Stimulated activated CD8-positive, alpha-beta memory T cell treated with anti-CD3 and anti-CD28 coated beads, Interleukin-4, amount 100 ng/mL, for 1 hour (primary cell): ENCODE measurements at places on chromosomes 4 and X.

GRCh38 chrX:7055386-7056137, 92.0 kb upstream of the STS start:
- DNase-seq, result no peak

DNA sequence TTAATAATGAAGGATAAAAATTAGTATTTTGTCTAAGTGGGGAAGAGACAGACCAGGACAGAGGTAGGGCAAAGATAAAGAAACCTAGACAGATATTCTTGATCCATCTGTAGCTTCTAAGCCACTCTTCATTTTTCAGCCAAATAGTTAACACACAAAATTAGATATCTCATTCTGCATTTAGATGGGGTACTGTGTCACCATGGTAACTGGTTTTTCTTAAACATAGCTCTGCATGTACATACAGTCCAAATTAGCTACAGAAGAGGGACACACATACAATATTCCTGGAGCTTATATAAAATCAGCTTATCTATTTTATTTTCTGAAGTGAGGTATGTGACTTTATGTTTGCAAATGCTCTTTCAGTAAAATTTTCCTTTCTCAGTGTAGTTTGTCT, 393.7 kb downstream of the PPP3CA start:
- DNase-seq, result no peak

GRCh38 chrX:25527596-25527995, 511.8 kb upstream of the ARX start:
- no peak for DNase-seq

- no peak for DNase-seq
These were observed 49.2 kb downstream of the WDFY3 start for GRCh38 chr4:84917086-84917821.

GRCh38 chr4:184536065-184536880, 61.9 kb upstream of the IRF2 start:
- no peak for DNase-seq

- no peak for DNase-seq
These were observed 52.2 kb upstream of the SOD3 start for GRCh38 chr4:24743206-24743605.

DNA sequence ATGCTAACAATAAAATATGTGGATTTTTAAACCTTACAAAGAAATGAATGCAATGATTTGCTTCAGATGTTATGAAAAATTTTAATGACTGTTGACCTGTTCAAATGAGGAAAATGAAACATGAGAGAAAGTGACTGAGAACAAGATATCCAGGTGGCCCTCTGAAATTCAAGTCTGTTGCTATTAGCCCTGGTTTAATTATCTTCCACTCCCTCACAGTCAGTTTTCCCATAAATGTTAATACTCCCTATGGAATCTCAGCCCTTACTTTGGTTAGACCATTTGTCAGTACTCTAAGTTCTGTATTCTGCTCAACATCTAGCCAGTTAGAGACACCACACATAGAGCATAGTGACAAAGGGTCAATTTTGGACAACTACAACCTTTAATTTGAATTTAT, 327.8 kb downstream of the PDGFC start:
- DNase-seq, result no peak

DNA sequence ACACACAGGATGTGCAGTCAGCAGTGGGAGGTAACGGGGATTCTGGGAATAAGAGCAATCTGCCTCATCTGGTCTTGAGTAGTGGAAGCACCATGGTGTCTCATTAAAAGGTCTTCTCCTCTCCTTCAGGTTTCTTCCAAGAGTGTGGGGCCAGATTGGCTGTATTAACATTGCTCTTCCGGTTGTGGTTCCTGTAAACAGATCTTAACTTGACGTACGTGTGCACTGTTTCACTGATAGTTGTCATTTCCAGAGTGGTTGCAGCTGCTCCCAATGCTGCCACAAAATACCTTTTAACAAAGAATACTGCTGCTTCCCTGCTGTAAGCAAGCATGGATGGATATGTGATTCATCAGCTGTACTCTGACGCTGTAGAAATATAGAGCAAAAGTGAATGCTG, 1443.4 kb upstream of the TENM3 start:
- no peak for DNase-seq

- DNase-seq, result no peak
These were observed 27.5 kb downstream of the SETD7 start for GRCh38 chr4:139528377-139529005.

GRCh38 chrX:81259714-81260395, 58.0 kb downstream of the SH3BGRL start:
- DNase-seq, result no peak

- DNase-seq, result no peak
These were observed 105.0 kb downstream of the RAB28 start for GRCh38 chr4:13378973-13379759.

DNA sequence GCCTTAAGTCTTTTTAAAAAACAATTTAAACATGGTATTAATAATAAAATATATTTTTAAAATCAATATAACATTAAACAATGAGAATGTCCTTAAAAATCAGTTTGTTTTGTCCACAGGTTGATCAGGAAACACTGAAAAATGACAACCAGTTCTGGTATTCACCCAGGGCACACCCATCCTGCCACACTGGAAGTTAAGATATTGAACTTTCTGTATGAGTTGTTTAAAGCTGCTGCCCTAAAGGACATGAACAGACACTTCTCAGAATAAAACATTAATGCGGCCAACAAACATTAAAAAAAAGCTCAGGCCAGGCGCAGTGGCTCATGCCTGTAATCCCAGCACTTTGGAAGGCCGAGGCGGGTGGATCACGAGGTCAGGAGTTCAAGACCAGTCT, 15.0 kb upstream of the HOPX start:
- no peak for DNase-seq

- no peak for DNase-seq
These were observed at the start of gene PROM1 for GRCh38 chr4:16083241-16084191. PROM1 (minus strand) TSS chr4:16084023; CDS start chr4:16075906, 8,117 bp downstream.

DNA sequence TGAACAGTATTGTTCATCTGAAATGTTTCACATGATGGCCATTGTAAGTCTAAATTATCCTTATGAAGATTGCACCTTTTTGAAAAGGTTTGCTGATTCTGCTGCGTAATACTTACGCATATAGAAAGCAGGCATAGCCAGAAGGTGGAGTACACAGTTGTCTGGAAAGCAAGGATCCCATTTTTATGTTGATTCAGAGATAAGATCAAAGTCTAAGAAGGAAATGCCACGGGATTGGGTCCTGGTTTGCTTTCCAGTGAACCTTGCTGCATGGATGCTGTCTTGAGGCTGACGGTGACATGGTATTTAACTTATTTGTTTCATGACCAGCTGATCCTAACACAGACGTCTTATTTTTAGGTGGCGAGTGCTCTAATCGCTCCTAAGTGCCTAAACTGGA, 15.5 kb downstream of the MAGEA9B start:
- DNase-seq, result no peak

- no peak for DNase-seq
These were observed 84.4 kb downstream of the HTRA3 start for GRCh38 chr4:8353912-8354453.

- no peak for DNase-seq
These were observed 631 bp downstream of the EVC start for GRCh38 chr4:5711479-5712184.

GRCh38 chr4:66855956-66856355, 689.3 kb downstream of the CENPC start:
- DNase-seq, result no peak

DNA sequence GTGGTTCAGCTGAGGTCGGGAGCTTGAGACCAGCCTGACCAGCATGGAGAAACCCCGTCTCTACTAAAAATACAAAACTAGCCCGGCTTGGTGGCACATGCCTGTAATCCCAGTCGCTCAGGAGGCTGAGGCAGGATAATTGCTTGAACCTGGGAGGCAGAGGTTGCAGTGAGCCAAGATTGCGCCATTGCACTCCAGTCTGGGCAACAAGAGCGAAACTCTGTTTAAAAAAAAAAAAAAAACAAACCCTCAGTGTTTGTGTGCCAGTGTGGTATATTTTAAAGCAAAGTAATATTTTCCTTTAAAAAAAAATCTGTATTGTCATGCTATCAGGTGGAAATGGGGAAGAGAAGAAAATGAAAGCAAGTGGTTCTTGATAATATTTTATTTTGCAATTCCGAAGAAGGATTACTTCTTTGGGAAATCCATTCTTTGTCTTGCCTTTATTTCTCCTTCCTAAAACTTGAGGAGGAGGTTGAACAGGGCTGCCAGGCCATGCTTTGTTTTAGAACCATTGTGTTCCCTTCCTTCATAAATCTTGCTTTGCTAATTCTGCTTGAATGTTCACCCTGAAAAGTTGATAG, 14.4 kb downstream of the ALG13 start:
- DNase-seq, result no peak

DNA sequence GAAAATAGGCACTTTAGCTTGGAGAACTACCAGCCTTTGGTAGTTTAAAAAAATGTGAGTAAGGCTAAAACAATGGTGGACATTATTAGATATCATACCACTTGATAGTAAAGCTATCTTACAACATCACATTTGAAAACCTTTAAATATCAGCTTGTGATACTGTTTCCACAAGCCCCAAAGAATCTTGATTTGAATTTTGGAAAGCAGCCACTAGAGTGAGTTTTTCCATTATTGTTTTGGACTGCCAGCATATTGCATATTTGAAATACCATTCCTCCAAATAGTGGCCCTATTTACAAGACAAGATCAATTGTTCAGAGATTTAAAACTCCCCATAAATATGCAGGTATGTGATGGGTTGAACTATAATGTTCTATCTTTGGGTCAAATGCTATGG, 303.0 kb upstream of the PRPS2 start:
- no peak for DNase-seq

GRCh38 chr4:10761903-10762302, 77.3 kb upstream of the CLNK start:
- DNase-seq, result no peak

DNA sequence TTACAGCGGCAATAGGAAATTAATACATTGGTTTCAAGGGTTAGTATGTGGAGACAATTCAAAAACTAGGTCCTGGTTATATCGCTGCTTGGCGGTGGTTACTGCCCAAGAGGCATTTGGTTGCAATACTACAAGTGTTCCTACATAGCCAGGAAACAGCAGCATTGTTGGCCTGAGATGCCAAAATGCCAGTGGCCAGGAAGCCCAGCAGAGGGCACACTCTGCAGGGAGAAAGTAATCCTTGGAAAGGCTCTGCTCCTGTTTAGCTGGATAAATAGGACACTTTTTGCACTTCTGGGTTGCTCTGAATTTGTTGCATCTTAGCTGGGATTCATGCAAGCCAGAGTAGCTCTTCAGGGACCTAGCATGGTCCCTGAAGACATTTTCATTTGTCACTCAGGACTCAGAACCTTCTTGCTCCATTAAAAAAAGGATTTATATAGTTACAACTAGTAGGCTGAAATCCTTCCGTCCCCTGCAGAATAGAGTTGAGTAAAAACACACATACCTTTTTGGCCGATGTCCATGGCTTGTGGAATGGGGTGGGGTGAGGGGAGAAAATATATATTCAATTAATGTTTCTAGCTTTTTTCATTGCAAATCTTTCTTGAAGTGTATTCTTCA, 8.1 kb upstream of the GPR119 start:
- DNase-seq, result no peak

- no peak for DNase-seq
These were observed 655.0 kb downstream of the GRXCR1 start for GRCh38 chr4:43547561-43547960.

GRCh38 chr4:125432078-125432477, 117.3 kb downstream of the FAT4 start:
- no peak for DNase-seq

DNA sequence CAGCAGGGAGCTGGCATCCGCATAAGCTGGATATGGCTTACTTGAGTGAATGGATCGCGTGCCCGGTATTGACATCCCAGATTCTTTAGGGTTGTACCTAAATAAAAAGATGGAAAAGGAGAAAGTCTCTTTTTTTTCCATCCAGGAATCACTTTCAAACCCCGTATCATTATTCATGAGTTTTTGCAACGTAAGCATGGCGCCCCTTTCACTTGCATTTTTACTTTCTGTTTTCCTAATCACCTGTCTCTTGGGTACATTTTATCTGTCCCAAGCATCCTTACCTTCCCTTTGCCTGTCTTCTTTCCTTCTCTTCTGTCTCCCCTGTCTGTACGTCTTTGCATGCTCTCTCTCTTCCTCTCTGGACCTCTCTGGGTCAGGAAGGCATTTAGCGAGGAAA, 128.6 kb downstream of the CPE start:
- DNase-seq, result no peak

DNA sequence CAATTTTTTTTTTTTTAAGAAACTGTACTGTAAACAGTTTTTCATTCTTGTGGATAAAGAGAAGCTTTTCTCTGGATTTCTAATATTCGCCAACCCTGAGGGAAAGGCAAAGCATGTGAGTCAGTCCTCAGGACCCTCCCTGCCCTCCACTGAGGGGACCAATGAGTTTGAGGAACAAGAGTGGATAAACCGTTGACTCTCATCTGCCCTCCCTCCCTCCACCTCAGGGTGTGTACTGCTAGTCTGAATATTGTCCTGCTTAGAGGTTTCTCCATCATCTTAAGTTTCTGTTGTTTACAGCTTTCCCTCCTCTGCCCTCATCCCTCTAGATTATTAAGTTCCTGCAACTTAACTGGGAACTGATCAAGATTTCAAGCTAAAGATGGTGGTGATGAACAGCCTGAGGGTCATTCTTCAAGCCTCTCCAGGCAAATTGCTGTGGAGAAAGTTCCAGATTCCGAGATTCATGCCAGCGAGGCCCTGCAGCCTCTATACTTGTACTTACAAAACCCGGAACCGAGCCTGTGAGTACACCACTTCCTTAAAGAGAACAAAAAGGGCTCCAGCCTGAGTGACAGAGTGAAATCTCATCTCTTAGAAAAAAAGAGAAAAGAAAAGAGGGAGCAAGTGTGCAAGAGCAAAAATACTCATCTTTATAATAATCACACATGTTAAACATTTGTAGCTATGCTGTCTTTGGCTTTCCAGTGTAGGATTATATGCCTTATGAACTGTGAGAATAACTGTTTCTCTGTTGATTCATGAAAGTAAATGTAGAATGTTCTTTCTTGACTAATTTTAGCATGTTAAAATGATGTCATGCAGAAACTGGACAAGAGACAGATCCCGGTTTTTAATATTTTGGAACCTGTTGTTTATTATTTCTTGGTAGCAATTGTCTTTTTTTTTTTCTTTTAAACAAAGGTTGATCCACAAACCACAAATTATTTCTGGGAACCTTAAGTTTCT, 11.9 kb downstream of the CA5B start:
- DNase-seq, result no peak

DNA sequence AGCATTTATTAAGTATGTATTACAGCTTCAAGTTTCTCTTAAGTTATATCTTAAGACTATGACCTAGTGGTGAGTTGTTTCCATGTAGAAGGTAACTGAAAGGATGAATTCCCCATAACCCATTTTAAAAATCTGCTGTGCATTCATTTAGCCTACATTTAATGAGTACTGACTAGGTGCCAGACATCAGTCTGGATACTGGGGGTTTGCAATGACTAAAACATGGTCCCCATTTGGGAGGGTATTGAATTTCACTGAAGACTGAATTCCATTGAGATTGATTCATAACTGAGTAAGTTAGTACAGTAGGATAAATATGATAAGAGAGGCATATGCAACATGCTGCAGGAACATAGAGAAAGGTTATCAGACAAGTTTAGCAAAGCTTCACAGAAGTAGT, 241.5 kb downstream of the FRAS1 start:
- no peak for DNase-seq
